ENCODE measurements at places on chromosomes 3 and 15. TPM values are rescaled to one million over a fixed set of nuclear protein-coding genes. Genes with fewer than 3 reads are reported as not detected.

DNA sequence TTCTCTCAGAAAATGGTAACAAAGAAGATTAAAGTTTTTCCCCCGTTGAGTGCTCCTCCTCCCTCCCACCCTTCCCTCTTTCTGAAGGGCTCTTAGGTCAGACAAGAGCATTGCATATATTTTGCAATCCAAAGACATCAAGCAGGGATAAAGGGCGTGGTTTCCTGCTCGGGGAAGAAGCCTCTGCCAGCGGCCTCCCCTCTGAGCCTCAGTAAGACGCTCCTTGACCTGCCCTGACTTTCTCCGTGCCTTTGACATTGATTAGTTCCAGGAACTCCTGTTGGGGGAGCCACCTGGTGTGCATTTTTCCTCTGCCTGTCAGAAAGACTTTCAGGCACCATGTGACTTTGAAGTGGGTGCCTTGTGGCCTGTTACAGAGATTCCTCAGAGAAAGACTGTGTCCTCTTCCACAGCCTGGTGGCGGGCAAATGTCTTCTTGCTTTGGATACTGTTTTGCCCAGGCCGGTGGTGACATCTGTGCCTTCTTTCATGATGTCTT is 87.2 kb upstream of the TBL1XR1 start:
- H3K4me3 ChIP-seq: peak overlapping the region; percentile 9
- peaks cover 27% of the 10 kb centered on the region for H3K4me1 ChIP-seq
- H3K36me3 ChIP-seq: peaks cover 11% of the 10 kb centered on the region
- DNase-seq: peak; percentile 60

DNA sequence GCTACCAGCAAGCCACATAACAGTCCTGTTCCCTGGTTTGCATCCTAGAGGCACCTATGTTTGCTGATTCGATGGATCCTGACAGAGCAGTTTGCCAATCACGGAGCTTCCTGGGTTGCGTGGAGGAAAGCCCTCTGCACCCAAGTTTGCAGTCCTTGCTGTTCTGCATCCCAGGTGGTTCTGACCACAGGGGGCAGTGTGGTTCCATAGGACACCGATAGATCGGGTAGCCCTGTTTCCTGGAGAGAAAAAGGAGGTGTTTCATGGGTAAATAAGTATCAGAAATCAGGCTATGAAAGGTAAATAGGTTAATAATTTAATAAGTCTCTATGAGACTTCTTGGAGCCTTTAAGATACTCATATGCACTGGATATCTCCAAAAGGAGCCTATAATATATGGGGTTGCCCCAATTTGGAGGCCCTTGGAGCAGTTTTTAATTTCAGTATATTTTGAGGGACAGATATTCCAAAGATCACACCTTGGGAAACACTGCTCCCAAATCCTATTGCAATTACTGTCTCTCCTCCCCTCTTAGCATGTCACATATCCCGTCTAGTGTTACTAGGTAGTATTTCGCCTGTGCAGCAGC is 194.6 kb upstream of the TPM1 start:
- peak; percentile 35 for DNase-seq
- H3K27ac ChIP-seq: no peak overlapping the region
- peaks cover 8% of the 10 kb centered on the region for H3K27me3 ChIP-seq
- no peaks in the 10 kb centered on the region for H3K4me1 ChIP-seq
- H3K4me3 ChIP-seq: no peak overlapping the region

- no peaks in the 10 kb centered on the region for H3K4me1 ChIP-seq
- no peaks in the 10 kb centered on the region for H3K27me3 ChIP-seq
- no peak for DNase-seq
- H3K36me3 ChIP-seq: peaks cover 33% of the 10 kb centered on the region
- H3K4me3 ChIP-seq: no peak overlapping the region
Measured at GRCh38 chr3:11546657-11547302, 96.9 kb downstream of the VGLL4 start.

- H3K36me3 ChIP-seq: no peaks in the 10 kb centered on the region
- no peak overlapping the region for H3K27ac ChIP-seq
- no peaks in the 10 kb centered on the region for H3K27me3 ChIP-seq
- no peak for DNase-seq
- no peak overlapping the region for H3K4me3 ChIP-seq
Measured at GRCh38 chr15:101366853-101367252, 71.8 kb upstream of the SNRPA1 start.

Gene ACKR4
- 0.10 TPM for total RNA-seq
